Nasal cavity respiratory epithelium epithelial cell of viscerocranial mucosa (primary cell): ENCODE measurements at places on chromosomes 3 and 15. TPM values are rescaled to one million over a fixed set of nuclear protein-coding genes. Genes with fewer than 3 reads are reported as not detected.

Gene ACTC1
- not detected in 2 replicates for total RNA-seq

Gene GOLGA8S
- total RNA-seq, result under 0.01 TPM in 1 of 2 replicates, not detected in the other

Gene SLC12A8
- 16.1 and 23.1 TPM in 2 replicates for total RNA-seq

Gene GOLGA8K
- 0.28 TPM in 1 of 2 replicates, not detected in the other for total RNA-seq

Gene FANCD2OS
- total RNA-seq, result not detected in 2 replicates

Gene SYNPR
- not detected in 2 replicates for total RNA-seq

Gene ARGFX
- not detected in 2 replicates for total RNA-seq

Gene KLHL25
- total RNA-seq, result 3.4 and 9.3 TPM in 2 replicates

Gene SAMD7
- total RNA-seq, result not detected in 2 replicates

Gene HES1
- total RNA-seq, result 53.0 and 75.1 TPM in 2 replicates

Gene PIGBOS1
- total RNA-seq, result 4.9 and 8.2 TPM in 2 replicates

Gene ZNF619
- total RNA-seq, result 7.5 and 8.9 TPM in 2 replicates

Gene CYP1A1
- total RNA-seq, result 1.6 and 3.1 TPM in 2 replicates
